Activated gamma-delta T cell treated with Interleukin-2 at 50 U/mL for 16 hours (primary cell): ENCODE measurements at places on chromosomes 11 and 22.

DNA sequence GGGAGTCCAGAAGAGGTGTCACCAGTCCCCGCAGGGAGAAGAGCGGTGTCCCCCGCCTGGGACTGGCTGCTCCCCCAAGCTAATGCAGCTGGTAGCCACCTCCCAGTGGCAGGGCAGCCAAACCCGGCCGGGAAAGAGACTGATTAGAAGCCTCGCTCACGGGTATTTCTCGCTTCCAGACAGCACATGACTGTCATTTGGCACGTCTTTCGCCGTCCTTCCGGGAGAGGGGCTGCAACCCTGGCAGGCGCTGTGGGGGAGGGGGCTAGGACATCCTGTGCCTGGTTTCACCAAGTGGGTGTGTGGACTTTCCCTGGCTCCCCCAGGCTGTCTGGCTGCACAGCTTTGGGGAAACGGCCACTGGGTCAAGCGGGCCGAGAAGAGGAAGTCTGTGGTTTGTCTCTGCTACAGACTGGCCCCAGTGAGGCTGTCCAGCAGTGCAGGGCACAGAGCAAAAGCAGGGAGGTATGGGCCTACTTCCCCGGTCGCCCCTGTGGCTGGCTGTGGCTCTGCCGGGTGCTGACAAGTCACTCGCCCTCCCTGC, 3.8 kb downstream of the CD81 start:
- no peak for DNase-seq

DNA sequence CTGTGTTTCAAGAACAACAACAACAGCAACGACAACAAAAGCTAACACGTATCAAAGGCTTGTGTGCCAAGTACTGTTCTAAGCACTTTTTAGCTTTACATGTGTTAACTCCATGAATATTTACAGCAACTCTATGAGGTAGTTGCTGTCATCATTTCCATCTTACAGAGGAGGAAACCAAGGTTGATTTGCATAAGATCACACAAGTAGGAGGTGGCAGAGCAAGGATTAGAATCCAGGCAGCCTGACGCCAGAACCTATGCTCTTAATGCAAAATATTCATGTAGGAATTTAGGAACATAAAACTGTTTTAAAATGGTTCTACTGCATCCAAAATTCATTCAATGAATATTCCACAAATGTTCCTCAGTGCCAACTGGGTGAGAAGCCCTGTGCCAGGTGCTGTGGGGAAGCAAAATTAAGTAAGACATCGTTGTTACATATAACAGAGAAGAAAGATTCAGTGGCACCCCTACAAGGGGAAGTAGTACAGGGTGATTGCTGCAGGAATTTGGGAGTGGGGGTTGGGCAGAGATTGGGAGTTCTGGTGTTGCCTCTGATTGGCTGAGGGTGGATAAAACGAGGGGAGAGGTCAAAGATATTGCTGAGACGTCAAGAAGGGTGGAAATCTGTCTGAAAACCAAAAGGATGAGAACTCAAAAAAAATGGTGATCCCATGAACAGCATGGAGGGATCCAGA, 86.1 kb upstream of the ARHGAP20 start:
- DNase-seq, result no peak

GRCh38 chr11:105229761-105230160, 90.2 kb upstream of the CARD18 start:
- DNase-seq, result no peak

- DNase-seq, result no peak
Measured at GRCh38 chr11:74936087-74936486, 12.8 kb downstream of the XRRA1 start.

DNA sequence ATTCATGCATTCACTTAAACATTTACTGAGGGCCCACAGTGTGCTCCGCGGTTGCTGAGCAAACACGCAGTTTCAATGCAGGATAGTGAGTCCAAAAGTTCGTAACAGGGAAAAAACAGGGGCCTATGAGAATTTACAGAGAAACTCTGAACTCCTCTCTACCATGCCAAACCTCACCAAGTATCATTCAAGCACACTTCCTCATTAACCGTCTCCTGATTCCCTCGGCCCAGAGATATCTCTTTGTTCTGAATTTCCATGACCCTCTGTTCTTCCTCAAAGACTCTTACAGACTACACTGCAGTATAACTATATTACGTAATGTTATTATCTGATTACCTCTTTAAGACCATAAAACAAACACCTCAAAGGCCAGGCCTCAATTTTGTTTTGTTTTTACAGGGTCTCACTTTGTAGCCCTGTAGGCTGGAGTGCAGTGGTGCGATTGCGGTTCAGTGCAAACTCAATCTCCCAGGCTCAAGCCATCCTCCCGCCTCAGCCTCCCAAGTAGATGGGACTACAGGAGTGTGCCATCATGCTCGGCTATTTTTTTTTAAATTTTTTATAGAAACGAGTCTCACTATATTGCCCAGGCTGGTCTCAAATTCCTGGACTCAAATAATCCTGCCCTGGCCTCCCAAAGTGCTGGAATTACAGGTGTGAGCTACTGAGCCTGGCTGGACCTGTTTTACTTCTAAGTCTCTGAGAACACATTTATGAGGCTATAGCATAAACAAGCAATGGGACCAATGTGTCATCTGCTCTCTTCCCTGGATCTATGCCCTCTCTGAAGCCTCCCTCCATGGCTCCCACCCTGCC, 3.6 kb downstream of the HPS4 start:
- no peak for DNase-seq

DNA sequence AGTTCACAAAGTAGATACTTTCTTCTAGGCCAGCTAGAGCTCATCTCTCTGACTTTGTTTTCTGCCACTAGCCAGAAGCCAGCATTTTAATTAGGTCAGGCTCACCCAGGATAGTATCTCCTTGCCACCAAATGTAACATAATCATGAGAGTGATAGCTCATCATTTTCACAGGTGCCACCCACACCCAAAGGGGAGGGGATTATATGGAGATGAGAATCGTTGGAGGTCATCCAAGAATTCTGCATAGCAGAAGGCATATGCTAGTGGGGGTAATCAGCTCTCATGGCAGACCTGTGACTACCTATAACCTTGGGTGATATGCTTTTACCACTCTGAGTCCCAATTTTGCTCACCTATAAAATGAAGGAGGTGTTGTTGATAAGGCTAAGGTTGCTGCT, 523.0 kb downstream of the METTL15 start:
- no peak for DNase-seq

- DNase-seq, result no peak
Measured at GRCh38 chr11:119641983-119642745, 86.8 kb downstream of the NECTIN1 start.

DNA sequence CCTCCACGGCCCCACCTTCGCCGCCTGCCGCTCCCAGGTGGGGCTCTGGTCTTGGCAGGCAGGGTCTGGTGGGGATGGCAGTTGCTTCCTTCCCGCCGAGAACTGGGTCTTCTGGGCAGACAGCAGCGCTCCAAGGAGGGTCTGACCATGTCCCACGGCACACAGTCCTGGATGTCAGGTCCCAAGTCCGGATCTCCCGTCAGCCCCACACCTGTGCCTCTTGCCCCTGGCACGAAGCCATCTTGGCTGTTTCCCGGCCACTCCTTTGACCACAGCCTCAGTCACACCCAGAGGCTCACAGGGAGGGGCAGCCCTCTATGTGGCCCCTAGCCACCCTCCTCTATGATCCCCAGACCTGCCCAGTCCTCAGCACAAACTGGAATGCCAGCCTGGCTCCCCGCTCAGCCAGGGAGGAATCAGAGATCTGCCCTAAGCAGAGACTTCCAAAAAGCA, 14.3 kb downstream of the MUC5B start:
- no peak for DNase-seq

DNA sequence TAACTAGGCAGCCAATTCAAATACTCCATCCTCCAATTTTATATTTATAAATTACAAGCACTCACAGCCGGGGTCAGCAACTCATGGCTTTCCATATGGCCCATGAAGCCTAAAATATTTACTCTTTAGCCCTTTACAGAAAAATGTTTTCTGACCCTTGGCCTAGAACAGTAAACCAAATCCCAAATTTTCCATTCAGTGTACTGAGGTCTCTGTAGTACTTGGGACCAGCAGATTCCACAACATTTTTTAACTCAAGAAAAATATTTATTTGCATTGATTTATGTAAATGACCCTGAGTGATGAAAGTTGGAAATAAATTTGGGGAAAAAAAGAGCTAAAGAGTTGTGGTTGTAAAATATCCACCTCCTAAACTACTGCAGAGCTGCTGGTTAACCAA, 82.6 kb downstream of the SLC1A2 start:
- DNase-seq, result no peak

GRCh38 chr11:58526721-58527120, 18.8 kb upstream of the OR5B21 start:
- DNase-seq, result no peak

- DNase-seq, result no peak
Measured at GRCh38 chr22:26587991-26588613, 1.8 kb downstream of the TPST2 start.

GRCh38 chr11:96014217-96014616, 90.3 kb upstream of the MTMR2 start:
- no peak for DNase-seq

DNA sequence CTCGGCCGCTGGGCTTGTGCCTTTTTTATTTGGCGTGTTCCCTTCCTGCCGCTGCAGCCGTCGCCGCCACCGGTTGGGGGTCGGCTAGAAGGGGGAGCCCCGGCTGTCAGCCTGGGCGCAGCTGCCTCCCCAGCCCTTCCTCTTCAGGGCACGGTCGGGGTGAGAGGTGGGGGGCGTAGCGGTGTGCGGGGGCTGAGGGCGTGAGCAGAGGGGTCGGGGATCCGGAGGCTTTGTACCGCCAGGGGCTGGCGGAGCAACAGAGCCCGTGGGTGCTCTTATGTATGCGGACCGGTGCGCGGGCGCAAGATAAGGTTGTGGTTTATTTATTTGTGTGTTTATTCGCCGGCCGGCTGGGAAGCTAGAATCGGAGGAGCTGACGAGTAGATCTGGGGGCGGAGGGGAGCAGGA, 477 bp downstream of the ZBTB16 start:
- DNase-seq, result peak; percentile 43

DNA sequence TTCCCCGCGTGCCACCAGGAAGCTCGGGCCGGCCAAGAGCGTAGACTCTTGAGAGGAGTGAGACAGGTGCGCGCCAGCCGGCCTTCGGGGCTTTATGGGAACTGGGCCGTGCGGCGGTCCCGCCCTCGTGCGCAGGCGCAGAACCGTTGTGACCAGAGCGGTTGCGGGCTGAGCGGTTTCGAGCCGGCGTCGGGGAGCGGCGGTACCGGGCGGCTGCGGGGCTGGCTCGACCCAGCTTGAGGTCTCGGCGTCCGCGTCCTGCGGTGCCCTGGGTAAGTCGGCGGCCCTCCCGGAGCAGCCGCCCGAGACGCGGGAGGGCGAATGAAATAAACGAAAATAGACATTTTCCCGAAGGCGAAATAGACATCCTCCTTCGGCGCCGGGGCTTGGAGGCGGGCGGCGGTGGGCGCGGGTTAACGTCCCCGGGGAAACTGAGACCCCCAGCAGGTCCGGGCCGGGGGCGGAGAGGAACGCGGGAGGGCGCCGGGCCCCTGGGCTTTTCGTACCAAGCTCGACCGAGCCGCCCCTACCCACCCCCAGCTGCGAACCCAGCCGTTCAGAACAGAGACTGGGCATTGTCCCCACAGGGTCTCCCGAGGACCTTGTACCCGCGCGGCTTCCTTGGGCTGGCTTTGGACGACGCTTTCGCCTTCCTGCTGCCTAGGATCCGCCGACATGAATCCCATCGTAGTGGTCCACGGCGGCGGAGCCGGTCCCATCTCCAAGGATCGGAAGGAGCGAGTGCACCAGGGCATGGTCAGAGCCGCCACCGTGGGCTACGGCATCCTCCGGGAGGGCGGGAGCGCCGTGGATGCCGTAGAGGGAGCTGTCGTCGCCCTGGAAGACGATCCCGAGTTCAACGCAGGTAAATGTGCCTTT, at the start of gene ASRGL1:
Gene ASRGL1 (plus strand): TSS at position 146 of the 879 bp plus-strand sequence. CDS start 530 bp downstream, at position 676.
- peak; percentile 70 for DNase-seq

GRCh38 chr11:134384406-134384805, 27.6 kb downstream of the B3GAT1 start:
- no peak for DNase-seq

DNA sequence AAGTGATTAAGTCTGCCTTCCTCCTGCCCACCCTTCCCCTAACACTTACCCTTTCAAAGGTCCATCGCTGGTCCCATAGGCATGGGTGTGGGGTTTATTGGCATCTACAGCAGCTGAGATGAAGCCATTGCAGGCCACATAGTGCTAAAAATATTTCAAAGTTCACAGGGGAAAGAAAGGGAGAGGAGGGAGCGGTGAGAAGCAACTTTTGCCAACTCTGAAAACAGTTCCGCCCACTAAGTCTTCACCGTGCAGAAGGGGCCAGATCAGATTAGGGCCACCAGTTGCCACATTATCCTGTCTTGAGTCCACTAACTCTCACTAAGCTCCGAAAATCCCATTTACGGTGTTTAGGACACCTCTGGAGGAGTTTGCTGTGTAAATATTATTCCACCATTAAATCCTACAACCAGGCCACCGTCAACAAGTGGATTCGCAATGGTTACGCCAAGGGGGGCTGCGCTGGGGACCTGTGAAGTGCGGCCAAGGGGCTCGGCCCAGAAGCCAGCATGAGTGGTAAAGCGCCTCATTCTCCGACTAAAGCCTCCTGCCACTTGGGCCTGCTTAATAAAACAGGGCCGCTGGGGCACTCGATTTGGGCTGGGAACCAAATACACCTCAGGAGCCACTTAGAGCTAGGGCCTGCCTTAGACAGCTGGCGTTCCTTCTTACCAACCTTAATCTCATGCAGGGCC, 534.9 kb downstream of the MIAT start:
- no peak for DNase-seq

- no peak for DNase-seq
Measured at GRCh38 chr11:102590276-102591049, 34.7 kb downstream of the MMP20 start.

DNA sequence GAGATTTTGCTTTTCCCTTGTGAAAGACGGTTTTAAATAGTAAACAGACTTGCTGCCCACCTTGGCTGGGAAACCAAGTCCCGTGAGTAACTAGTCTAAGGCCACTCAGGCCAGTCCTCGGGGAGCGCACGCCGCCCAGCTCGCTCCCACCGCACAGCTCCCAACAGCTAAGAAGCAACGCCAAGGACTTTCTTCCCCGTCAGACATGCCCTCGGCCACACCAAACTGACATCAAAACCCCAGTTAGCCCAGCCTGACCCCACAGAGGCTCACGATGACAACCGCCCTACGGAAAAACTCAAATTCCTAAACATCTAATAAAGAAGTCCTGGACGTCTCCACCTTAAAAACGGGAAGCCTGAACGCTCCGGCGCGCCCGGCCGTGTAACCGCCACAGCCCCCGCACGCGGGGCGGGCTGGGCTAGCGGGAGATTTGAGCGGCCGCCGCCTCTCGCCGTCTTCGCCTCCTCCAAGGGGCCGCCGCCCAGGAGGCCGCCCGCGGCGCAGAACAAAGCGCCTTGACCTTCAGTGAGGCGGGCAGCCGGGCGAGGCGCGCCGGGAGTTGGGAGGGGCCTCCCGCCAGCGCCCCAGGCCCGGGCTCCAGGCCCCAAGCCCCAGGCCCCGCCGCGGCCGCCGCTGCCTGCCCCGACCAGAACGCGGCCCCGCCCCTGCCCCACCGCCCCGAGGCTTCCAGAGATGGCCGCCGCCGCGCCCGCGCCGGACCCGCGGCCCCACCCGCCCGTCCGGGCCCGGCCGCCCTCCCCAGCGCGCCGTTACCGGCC, 486 bp downstream of the NAP1L4 start:
- no peak for DNase-seq
